HCT116 (cell line): ENCODE measurements at places on chromosomes 3 and 15. TPM values are rescaled to one million over a fixed set of nuclear protein-coding genes. Genes with fewer than 3 reads are reported as not detected.

TLE3 gene
- 53.9 TPM for total RNA-seq

VWA5B2 gene
- total RNA-seq = 10.6 TPM

EIF5A2 gene
- 19.4 TPM for total RNA-seq

GRCh38 chr3:30658328-30659052 lies 52.1 kb downstream of the TGFBR2 start:
- peak; percentile 13 for DNase-seq

PATL2 gene
- 1.2 TPM for total RNA-seq

DNA sequence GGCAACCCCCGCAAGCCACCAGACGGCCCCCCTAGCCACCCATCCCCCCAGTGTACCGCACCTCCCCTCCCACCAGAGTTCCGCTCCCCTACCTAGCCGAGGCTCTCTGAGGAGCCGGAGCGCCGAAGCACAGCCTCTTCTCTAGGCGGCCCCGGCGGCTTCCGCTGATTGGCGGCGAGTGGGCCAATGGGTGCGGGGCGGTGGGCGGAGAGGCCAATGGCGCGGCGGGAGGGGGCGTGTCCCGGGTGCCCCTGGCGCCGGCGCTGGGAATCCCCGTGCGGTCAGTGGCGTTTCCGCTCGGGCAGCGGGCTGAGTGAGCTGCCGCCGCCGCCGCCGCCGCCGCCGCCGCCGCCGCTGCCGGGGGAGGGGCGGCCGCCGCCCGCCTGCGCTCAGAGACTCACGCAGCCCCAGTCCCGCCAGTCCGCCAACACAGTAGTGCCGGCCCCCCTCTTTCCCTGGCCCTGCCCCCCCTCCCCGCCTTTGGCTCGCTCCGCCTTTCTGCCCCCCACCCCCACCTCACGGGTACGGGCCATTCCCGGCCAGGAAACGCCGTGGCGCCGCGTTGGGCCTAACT lies at the start of gene SETD5:
TSS of gene SETD5 (plus strand) at position 284 of the 574 bp plus-strand sequence. CDS start 31,324 bp downstream, outside the sequence.
- DNase-seq = peak; percentile 85

DNA sequence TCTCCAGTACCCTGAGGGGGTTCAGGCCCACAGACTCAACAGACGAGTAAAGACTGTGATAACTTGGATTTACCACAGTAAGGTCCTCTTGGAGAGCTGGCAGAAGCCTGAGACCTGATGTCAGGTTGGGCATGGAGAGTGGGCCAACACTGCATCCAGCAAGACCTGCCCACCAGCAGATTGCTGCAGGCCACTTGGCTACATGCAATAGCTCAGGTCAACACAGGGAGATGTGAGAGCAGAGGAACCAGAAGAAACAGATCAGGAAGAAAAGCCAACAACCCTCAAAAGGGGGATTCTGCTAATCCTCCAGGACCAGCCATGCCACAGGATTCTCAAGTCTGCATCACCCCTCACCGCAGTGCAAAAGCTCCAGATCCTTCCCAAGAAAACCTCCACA lies 1.7 kb upstream of the IP6K1 start:
- no peak for DNase-seq

DNA sequence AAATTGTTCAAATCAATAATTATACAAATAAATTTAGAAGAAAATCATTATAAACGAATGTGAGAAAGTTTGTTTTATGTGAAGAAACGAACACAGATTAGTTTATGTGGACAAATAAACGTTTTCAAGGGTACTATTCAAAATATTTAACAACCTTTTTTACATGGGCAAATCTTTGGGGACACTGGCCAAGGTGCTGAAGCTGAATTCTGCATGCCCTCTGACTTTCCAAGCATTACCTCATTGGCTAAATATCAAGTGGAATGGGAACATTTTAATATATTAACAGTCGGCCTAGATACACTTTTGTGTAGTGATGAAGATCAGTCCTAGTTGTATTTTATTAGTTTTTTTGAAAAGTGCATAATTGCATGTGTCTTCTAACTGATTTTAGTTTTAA lies 636.4 kb upstream of the DPPA4 start:
- DNase-seq = no peak

DNA sequence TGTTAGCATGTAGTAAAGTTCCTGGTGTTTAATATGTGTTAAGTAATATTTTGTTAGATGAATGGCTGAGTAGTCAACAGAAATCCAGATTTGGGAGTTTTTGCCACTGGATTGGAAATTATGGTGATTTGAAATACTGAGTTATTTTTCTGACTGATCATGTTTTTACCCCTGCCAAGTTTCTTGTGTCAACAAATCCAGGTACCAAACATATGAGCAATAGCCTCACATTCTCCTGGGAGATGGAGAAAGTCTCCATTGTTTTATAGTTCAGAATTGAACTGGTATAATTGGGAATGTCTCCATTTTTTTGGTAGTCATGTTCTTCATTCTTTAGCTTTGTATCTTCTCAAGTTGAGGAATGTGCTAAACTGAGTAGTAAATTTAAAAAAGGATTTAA lies 767.2 kb upstream of the LMCD1 start:
- no peak for DNase-seq

CHST13 gene
- total RNA-seq = 0.91 TPM

- peak; percentile 71 for DNase-seq
Measured at GRCh38 chr15:29925227-29926082, 103.2 kb upstream of the TJP1 start.

ISG20 gene
- total RNA-seq = 11.0 TPM

- DNase-seq = no peak
Measured at GRCh38 chr3:192655628-192656027, 71.7 kb downstream of the FGF12 start.

- DNase-seq = no peak
Measured at GRCh38 chr15:101314336-101315125, 19.5 kb upstream of the SNRPA1 start.

- no peak for DNase-seq
Measured at GRCh38 chr15:70121624-70122302, 24.0 kb upstream of the TLE3 start.

DNAH12 gene
- total RNA-seq = not detected

GRCh38 chr15:49628379-49628778 lies 7.5 kb downstream of the DTWD1 start:
- DNase-seq = no peak

LSAMP gene
- total RNA-seq = 0.25 TPM

CSTA gene
- total RNA-seq = 11.0 TPM

GRCh38 chr15:85141726-85142125 lies 160.1 kb downstream of the PDE8A start:
- DNase-seq = no peak

OR4M2 gene
- total RNA-seq = not detected

DNA sequence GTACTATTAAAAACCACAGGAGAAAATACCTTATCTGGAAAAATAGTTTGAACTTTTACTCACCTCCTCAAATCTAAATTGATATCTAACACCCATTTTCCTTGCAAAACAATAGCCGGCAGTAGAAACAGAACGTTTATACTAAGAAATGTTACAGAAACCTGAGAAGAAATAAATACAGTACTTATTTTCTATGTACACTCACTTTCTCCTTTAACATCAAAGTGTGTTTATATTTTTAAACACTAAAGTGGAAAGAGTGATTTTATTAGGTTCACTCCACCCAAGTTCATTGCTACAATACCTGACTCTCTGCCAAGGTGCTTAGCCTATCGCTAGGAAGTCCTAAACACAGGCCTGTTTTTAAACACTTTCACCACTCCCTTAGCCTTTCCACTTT lies 87.8 kb upstream of the TJP1 start:
- no peak for DNase-seq

GRCh38 chr3:132164469-132165092 lies 129.8 kb upstream of the CPNE4 start:
- no peak for DNase-seq

IGSF10 gene
- total RNA-seq = 0.02 TPM

GRCh38 chr15:87816016-87816415 lies 440.5 kb downstream of the NTRK3 start:
- no peak for DNase-seq

GRCh38 chr15:57343048-57343447 lies 33.3 kb upstream of the CGNL1 start:
- no peak for DNase-seq

DNA sequence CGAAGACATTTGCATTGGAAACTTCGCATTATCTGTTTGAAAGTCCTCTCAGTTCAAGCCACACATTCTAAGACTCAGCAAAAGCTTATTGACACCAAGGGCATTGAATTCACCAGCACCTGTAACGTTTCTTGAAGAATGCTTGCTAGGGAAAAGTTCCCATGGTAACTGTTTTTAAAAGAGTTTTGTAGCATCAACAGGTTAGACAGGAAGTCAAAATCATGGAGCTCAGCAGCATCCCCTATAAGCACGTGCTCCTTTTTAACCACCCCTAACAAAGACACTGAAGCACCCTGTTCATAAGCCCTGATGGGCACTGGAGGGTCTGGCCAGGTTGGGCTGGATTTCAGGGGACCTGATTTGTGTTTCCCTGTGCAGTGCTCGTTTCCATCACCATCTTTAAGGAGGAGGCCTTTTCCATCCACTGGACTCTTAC lies 229.7 kb upstream of the BHLHE40 start:
- DNase-seq = no peak

GOLGA8S gene
- 0.15 TPM for total RNA-seq
